ENCODE measurements at places on chromosomes 11 and 22.
A peak's percentile ranks its signal among the peaks of the same experiment; 100 is the strongest.

DNA sequence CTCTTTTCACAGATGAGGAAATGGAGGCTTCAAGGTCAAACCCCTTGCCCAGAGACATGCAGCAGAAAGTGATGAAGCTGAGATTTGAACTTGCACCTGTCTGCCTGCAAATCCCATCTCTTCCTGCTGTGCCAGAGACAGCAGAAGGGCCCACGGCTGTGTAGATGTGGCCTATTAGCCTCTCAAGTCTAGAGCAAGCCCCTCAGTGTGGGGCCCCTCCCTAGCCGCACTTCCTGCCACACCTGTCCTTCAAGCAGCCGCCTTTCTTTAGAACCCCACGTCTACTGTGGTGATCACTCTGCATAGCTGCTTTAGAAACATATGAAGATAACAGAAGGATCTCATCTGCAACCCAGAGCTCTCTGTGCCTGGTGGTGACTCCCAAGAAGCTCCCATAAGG is 41.2 kb upstream of the JAM3 start:
- DNase-seq: no peak

- no peak for DNase-seq
Measured at GRCh38 chr22:48606684-48607307, 1220.9 kb downstream of the BRD1 start.

DNA sequence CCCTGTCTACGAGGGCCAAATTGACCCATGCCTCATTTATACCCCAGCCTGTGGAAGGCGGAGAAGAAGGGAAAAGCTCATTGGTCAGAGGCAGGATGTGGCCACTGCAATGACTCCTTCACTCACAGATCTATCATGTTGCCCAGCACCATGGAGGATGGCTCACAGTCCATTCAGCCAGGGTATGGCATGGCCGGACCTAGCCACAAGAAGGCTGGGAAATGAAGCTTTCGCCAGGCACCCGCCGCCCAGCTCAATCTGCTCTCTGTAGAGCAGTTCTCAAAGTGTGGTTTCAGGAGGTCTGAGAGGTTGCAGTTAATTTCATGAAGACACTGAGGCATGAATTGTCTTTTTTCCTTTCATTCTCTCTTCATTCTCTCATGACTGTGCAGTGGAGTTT is 40.6 kb upstream of the LINC01488 start:
- DNase-seq: no peak

GRCh38 chr11:68669301-68670090 is 14.8 kb upstream of the GAL start:
- no peak for DNase-seq

GRCh38 chr11:14336507-14337503 is 22.2 kb downstream of the RRAS2 start:
- no peak for DNase-seq

DNA sequence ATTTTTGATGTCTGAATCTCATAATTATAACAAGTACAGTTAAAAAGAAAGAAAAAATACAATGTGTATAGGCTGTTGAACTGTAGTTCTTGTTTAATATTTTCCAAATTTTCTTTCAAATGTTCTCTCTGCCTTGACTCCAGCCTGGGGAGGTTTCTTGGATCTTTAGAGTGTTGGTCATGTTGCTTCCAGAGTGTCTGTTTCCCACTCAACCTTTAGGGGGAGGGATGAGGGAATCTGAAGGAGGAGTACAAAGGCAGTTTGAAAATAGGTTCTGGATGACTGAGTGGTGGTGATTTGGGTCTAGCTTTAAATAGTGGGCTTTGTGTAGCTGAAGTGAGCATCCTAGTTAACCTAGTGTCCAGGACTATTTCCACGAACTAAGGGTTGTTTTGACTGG is 2.0 kb downstream of the CTNND1 start:
- DNase-seq: peak; percentile 73

DNA sequence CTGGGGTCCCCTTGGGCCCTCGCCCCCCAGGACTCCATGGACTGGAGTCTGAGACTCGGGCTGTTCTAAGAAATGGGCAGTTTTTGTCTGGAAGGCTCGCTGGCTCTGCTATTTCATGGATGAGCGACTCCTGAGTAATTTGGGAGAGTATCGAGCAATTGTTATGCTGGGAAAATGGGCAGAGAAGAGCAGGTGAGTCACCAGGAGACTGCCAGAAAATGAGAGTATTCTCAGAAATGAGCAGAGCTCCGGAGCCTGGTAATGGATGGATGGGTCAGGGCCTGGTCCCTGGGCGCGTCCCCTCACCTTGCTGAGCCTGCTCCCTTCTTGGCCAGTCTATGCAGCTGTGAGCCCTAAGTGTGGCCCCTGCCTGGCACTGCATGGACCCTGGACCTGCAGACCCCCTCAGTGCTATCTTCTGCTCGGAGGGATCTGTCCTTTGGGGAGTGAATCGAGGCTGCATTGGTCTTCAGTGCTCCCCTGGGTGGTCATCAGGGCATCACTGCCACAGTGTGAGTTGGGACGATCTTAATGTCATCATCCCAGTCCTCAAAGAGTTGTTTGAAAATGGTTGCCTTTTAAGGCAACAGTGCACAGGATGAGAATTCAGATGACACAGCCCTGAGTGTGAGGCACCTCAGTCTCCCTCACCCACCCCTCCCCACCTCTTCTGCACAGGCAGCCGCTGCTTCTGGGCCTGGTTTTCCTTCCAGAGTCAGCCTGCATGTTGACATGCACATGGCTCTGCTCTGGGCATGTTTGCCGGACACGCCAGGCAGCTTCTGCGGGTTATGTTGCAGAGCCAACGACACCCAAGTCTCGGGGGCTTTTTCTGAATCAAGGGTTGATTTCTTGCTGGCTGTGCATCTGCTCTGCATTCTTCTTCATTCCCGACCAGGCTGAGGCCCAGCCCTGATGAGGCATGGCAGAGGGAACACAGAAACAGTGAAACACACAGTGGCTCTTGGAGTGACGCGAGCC is 519.0 kb downstream of the TBC1D22A start:
- no peak for DNase-seq

- no peak for DNase-seq
Measured at GRCh38 chr11:27244900-27245299, 118.1 kb downstream of the CCDC34 start.

DNA sequence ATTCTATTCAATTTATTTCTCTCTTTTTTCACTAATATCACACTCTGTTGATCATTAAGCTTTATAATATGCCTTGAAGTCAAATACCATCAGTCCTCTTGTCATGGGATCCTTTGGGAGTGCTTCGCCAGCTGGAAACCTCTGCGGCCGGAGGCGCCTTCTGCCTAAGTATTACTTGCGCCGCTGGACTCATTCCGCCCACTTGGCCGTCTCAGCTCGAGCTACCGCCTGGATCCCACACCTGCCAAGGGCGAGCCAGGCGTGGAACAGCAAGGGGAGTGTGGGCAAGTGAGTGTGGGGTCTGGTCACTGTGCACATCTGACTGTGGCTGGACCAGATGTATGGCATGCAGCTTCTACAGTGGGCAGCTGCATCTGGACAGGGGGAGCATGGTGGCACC is 9.1 kb upstream of the MAP6 start:
- DNase-seq: no peak

DNA sequence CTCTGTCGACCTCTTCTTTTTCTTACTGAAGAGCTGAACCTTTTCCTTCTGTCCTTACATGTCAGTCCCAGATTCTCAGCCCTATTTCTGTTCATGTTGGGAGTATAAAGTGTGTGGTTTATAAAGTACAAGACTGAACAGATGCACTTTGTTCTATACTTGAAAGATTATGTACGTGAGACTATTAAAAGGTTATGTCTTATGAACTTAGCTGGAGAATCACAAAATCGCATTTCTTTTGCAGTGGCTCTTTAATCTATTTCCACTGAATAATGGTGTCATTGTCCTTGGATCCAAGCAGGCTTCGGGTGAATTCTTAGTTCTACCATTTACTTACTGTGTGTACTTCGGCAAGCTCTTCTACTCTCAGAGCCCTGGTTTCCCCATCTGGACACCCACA is 558.4 kb downstream of the TMEM135 start:
- no peak for DNase-seq

- no peak for DNase-seq
Measured at GRCh38 chr11:16862726-16863125, 124.3 kb downstream of the C11orf58 start.

DNA sequence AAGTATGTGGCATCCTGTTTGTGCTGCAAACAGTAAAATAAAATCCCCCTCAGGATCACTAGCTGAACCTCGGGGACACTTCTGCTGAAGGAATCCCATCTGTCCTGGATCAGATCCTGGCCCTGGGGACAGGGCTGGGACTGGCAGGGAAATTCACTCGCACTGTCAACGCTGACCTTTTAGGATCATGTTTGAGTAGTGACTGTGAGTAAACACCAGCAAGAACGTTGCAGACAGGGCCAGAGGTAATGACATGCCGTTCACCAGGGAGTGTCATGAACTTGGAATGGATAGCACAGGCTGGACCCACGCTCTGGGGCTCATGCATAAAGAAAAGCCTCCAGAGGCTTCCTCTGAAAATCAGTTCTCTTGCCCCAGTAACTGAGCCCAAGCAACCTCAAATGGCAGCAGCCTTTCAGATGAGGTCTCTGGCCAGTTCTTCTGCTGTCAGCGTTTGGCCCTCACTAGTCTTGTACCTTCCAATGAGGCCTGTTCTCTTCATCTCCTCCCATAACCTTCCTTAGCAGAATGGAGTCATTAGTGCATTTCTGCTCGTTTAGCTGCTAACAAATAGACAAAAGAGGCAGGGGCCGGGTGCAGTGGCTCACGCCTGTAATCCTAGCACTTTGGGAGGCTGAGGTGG is 51.0 kb upstream of the BARX2 start:
- peak; percentile 41 for DNase-seq

GRCh38 chr22:24548812-24549211 is 6.1 kb downstream of the GUCD1 start:
- DNase-seq: no peak

- DNase-seq: no peak
Measured at GRCh38 chr11:72805216-72805615, 9.0 kb upstream of the ATG16L2 start.

DNA sequence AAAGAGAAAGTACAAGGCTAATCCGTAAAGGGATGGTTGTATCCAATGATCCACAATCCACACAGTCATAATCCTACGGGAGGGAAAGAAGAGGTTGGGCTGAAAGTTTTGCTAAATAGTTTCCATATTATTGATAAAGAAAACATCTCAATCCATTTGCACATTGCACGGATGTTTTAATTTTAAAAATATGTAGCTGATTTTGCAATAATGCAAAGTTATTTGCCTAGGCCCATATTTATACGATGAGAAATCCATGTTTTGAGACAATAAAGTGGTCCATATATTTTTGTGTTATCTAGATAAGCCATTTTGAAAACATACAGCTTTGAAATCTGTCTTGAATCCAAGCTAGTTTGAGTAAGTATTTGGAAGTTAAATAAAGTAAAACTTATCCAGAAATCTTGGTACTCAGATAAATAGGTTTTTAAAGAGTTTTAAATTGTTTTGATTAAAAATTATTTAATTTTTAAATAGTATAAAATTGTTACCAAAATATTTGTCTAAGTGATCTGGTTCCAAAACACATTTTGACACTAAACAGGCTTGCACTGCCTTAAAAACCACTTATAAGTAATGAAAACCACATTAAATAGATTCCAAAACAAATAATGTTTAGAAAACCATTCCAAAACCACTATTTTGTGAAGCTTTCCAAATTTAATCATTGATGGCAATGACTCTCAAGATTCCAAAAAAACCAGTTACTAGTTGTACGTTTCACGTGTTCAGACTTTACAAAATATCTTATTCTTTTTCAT is 38.2 kb upstream of the PAMR1 start:
- DNase-seq: no peak

GRCh38 chr11:69080257-69080995 is 31.7 kb downstream of the TPCN2 start:
- no peak for DNase-seq

DNA sequence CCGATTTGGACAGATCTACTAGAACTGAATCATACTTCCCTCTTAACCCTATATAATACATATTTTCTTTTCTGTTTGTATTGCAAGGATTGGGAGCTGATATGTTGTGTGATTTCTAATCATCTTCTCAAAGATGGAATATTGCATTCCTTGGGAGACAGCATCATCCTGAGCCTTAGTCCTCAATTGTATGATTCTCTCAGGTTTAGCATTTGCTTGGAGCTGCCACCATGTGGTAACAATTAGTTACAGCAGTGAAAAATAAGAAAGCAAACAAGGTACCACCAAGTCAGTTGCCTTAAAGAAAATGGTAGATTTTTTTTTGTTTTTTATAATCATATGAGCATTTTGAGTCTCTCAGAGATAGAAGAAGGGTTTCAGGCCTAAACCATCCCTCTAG is 11.9 kb downstream of the SNX19 start:
- DNase-seq: no peak

GRCh38 chr11:69894648-69895047 is 75.4 kb upstream of the FGF3 start:
- DNase-seq: no peak

GRCh38 chr11:98099371-98099770 is 921.4 kb upstream of the CNTN5 start:
- no peak for DNase-seq

GRCh38 chr22:30277547-30278344 is 11.1 kb upstream of the OSM start:
- peak; percentile 82 for DNase-seq

- no peak for DNase-seq
Measured at GRCh38 chr11:117705866-117706265, 91.2 kb downstream of the DSCAML1 start.

GRCh38 chr11:4044976-4045646 is 49.5 kb upstream of the RRM1 start:
- DNase-seq: no peak

DNA sequence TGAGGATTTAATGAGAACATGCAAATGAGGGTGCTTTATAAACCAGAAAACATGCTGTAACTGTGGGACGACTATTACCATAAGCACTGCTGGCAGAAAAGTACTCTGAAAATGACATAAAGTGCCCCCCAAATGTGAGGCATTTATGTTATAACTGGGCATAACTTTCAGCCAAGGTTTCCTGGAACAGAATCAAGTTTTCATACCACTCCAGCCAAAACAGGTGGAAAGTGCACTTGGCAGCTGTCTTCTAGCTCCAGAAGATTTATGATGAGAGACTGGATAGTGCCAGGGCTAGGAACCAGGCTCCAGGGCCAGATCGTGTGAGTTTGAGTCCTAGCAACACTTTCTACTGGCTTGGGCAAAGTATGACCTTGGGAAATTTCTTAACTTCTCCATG is 339.2 kb downstream of the TENM4 start:
- peak; percentile 20 for DNase-seq

- DNase-seq: no peak
Measured at GRCh38 chr11:126322996-126323395, 19.1 kb downstream of the DCPS start.

GRCh38 chr11:78957476-78958245 is 383.0 kb upstream of the NARS2 start:
- no peak for DNase-seq

- DNase-seq: no peak
Measured at GRCh38 chr11:109019342-109019936, 354.6 kb downstream of the DDX10 start.

DNA sequence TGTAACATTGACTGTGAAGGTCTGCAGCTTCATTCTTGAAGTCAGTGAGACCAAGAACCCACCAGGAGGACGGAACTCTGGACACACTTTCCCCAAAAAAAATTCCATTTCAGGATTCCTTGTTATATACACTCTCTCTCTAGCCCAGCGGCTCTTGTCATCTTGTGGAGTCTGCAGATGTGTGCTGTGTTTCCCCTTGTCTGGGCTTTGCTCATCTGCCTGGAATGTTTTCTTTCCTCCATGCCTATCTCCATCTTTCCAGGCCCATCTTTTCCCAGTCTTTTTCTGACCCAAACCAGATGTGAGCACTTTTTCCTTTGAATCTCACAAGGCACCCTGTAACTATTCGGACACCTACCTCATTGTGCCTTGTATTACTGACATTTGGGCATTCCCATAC is 5.1 kb upstream of the DRG1 start:
- DNase-seq: no peak

- DNase-seq: peak; percentile 15
Measured at GRCh38 chr11:108009497-108010370, 1.0 kb downstream of the CUL5 start.
